ENCODE measurements at places on chromosomes 4 and X.

DNA sequence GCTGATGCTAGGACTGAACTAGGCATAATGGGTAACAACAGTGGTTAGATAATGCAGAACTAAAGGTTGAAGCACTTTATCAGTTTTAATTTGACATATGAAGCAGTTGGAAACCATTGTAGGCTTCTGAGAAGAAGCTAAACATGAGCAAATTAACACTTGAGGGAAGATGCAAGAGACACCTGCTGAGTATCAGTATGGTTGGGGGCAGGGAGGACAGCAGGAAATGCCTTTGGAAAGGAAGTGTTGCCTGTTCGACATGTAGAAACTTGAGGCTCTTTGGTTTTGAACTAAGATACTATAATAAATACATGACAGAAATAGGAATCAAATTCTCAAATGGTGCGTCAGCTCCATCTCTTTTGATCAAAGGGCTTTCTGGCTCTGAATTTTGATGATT is 115.6 kb downstream of the FHIP1A start:
- DNase-seq, result no peak

- no peak for DNase-seq
Observed at GRCh38 chr4:26022346-26023202, 108.6 kb downstream of the SMIM20 start.

DNA sequence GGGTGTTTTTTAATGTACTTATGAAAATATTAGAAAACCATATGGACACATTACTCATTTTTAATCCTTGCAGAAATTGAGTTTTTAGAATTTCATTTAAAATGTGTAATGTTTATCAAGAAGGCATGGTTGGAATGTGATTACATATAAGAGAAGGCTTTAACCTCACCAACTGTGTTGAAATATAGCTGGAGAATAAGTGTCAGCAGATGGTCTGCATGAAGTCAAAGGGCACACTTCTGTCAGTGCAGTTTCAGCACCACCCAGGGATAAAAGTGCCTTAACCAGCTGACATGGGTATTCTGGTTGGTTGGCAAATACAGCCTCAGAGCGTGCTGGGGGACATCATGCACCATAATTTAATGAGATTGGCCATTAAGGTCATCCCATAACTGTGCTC is 21.2 kb upstream of the ANTXR2 start:
- DNase-seq, result no peak

DNA sequence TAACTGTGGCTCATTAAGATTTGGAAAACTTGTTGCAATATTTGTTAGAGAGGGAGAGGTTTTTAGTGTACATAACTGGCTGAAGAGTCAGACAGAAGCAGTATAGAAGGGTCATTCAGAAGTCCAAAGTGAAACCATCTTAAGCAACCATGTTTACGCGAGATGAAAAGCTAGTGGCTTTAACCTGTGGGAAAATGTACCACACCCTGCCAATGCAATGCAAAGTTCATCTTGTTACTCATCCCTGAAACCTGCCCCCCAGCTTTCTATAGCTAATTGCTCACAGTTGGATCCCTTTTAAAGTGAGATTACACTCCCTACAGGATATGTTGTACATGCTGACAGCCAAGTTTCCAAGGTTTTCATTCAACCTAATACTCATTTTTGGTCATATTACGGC is 96.7 kb upstream of the RAPGEF2 start:
- no peak for DNase-seq

GRCh38 chr4:78363031-78363570 is 188.5 kb upstream of the ANXA3 start:
- DNase-seq, result no peak

GRCh38 chrX:149638860-149639259 is 7.3 kb upstream of the TMEM185A start:
- DNase-seq, result no peak

- no peak for DNase-seq
Observed at GRCh38 chr4:153365003-153365402, 20.5 kb downstream of the MND1 start.

GRCh38 chrX:26649534-26649933 is 433.6 kb downstream of the MAGEB5 start:
- no peak for DNase-seq

GRCh38 chrX:95950679-95951078 is 734.0 kb upstream of the DIAPH2 start:
- no peak for DNase-seq

- no peak for DNase-seq
Observed at GRCh38 chrX:108285356-108285755, 152.9 kb downstream of the COL4A6 start.
